KG1 (cell line): ENCODE measurements at places on chromosomes 4 and X.
A peak's percentile ranks its signal among the peaks of the same experiment; 100 is the strongest.

DNA sequence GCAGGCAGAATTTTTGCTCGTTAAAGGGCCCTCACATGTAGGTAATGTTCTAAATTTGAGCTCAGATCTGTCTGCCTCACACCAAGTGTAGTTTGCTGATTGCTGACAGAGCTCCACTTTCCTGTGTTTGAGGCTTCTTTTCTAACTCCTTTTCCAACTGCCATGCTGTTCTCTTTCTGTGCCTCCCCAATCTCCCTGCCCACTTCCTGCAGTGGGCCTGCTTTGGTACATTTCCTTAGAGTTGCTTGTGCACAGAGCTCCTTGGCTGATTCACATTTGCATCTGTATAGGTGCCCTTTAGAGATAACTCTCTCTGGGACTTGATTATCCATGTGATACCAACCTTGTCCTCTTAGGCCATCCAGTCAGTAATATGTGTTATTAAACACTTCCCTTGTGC lies 4.5 kb downstream of the MED28 start:
- no peak for DNase-seq

GRCh38 chr4:153592064-153592463 lies 92.0 kb upstream of the TLR2 start:
- no peak for DNase-seq

GRCh38 chrX:46208225-46208854 lies 336.9 kb downstream of the ZNF674 start:
- no peak for DNase-seq

GRCh38 chr4:82893942-82894341 lies 3.0 kb upstream of the SEC31A start:
- no peak for DNase-seq

DNA sequence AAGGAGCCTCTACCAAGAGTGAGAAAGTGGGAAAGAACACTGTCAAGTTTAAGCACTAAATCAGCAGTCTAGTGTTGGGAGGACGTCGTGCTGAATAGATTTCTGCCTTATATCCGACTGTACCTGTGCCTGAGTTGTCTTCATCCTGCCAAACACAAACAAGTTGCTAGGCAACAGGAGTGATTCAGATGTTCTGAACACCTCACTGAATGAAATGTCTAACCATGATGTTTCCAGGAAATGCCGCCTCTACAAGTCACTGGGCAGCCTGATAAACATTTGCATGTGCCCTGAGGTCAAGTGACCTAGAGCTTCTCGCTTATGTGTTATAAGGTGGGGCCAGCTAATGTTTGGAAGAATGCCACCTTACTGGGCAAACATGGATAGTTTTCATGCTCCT lies 37.9 kb downstream of the SGMS2 start:
- DNase-seq, result no peak

DNA sequence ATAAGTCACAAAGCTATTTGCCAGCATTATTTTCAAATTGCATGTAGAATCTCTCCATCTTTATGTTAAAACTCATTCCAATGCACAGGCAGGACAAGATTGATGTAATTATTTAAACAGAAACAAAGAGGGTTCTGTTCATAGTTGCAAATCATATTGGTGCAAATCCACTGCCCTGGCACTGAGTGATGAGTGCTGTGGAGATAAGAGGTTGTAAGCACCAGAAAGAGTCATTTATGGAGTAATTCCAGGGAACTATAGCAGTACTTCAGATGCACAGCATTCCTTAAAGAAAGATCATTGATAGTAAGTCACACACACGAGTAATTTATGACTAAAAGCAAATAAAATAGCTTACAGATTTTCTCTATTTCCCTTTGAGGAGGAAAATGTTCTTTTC lies 337.7 kb upstream of the CTSO start:
- no peak for DNase-seq

DNA sequence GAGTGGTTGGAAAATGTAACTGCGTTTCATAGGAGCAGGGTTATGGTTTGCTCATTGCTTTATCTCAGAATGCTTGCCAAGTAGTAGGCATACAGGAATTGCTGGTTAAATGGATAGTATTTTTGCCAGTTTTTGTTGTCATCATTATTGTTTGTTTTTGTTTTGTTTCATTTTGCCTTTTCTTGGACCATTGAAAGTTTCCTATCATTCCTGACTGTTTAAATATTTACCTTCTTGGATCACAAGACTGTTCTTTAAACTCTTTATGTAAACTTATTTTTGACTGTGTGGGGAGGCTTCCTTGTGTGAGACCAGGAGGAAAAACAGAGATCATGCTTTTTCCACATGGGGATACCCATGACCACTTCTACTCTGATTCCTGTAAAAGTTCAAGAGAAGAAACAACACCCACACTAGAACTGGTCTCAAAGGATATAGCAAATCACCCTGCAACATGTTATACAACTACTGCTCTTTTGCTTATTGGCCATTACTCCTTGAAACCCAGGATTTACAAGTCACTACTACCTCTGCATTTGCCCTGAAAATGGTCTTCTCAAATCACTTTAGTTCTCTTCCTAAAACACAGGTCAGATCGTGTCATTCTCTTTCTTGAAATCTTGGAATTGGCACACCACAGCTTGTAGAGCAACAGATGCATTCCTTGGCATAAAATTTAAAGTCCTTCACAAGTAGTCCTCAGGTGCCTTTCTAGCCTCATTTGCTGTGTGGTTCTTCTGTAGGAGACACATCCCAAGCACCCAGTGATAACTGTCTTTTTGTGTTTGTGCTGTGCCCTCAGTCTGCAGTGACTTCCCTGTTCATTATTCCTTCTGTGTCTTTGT lies 51.3 kb downstream of the FNIP2 start:
- no peak for DNase-seq

DNA sequence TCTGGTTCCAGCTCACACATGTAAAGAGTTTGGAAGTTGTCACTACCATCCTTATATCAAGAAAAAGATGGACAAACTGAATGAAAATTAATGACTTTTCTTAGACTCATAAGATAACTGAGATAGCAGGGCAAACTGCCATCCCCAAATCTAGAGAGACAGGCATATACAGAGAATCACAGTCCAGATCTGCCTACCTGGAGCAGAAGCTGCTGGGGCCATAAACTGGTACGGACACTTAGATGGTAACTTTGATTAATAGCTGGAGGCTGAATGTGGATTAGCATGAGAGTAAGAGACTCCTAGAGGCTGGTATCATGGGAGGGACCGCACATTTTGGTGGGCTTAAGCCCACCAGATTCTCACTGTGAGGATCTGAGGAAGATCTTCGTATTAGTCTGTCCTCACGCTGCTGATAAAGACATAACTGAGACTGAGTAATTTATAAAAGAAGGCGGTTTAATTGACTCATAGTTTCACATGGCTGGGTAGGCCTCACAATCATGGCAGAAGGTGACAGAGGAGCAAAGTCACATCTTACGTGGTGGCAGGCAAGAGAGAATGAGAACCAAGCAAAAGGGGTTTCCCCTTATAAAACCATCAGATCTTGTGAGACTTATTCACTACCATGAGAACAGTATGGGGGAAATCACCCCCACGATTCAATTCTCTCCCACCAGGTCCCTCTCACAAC lies 10.8 kb upstream of the POLA1 start:
- no peak for DNase-seq

DNA sequence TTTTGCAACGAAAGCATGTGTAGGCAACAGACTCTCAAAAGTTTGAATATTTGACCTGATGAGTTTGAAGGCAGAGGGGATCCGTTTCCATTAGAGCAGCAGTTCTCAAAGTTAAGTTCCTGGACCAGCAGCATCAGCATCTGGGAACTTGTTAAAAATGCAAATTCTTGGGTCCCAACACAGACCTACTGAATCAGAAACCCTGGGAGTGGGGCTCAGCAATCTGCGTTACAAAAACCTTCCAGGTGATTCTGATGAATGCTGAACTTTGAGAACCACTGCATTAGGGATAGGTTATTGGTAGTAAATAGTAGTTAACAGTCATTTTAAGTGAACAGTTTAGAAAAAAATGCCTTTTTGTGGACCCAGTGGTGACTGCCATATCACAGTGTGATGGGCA lies 98.8 kb downstream of the PDE5A start:
- no peak for DNase-seq

- DNase-seq, result no peak
Measured at GRCh38 chrX:30304866-30305265, 4.3 kb downstream of the NR0B1 start.

GRCh38 chr4:182835006-182835740 lies 82.0 kb downstream of the DCTD start:
- no peak for DNase-seq

- no peak for DNase-seq
Measured at GRCh38 chr4:53141308-53141707, 224.6 kb downstream of the SCFD2 start.

- DNase-seq, result peak; percentile 18
Measured at GRCh38 chrX:67780694-67781109, 236.9 kb downstream of the AR start.

DNA sequence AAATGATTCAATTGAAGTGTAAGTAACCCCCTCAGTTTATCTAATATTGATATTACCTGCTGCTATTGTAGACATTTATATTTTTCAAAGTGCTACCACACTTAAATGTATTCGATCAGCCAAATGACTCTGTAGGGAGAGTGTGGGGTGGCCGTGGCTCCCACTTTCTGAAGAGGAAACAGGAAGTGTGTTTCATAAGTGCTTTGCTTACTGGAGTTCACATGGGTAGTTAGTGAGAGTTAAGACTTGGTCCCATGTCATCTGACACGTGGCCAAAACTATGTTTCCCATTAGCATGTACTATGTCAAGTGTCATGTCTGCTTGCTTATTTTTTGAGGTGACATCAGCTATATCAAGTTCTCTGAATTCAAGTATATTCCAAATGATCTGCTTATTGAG lies 308.1 kb upstream of the GATB start:
- no peak for DNase-seq

DNA sequence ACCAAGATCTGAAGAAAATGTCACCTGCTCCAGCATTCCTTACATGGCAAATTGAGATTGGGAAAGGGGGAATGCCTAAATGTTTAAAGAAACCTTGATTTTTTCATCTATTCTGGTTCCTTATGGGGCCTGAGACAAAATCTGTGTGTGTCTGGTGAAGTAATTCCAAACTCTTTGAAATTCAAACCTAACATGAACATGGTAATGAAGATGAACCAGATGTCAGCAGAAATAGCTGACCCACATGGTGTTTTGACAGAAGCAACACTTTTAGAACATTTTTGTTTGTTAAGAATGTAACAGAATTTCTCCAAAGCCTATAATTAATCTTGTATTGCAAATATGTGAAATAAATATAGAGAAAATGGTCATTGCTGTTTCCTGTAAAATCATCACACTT lies 133.0 kb downstream of the PARM1 start:
- no peak for DNase-seq

- DNase-seq, result no peak
Measured at GRCh38 chr4:22500831-22501714, 14.8 kb downstream of the ADGRA3 start.

DNA sequence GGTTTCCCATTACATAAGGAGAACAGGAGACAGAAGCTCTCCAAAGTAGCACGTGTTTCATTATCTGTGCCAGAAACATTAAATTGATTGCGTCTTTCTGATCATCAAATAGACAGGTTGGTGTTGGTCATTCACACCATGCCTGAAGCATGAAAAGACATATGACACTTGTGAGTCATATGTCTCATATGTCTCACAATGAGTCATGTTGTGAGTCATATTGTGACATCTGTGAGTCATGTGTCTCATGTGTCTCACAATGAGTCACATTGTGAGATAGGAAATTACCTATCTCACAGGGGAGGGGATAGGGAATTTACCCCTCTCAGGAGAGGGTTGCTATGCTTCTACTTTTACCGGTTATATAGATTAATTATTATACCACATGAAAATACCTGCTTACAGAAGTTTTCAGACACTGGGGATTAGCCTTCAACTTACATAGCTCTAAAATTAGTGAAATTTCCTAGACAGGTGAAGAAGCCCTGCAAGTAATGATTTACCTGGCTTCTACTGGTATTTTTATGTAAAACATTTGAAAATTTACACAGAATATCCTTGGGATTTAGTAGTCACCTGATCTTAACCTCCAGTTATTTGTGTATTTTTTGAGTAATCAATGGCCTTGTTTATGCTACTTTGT lies 80.8 kb downstream of the NPFFR2 start:
- no peak for DNase-seq

DNA sequence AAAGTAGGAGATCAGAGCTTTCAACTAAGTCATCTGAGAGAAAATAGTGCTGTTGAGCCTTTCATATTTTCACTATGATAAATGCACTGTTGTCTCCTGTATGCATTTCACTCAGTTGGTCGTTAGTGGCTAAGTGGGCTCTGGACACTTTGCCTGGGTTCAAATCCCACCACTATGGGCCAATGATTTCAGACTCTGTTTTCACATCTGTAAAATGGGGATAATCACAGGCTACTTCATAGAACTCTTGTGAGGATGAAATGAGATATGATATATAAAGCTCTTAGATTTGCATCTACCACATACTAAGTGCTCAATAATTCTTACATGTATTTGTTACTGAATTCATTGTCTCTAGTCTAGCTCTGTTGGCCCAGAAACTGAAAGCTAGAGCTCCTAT lies 16.8 kb downstream of the LNX1 start:
- no peak for DNase-seq

DNA sequence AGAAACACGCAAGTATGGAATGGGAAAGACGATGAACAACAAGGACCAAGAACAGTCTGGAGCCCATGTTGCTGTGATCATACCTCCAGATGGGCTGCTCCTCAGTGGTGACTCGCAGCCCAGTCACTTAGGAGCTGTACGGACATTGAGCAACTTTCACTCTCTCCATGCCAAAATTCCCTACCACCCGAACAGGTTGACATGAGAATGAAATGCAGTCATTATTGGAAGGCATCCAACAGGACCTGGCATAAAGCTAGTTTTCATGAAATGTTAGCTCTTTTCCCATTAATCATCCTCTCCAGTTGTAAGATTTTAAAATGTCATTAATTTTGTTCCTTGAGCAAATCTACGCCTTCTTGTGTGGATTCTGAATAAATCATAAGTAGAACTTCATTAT lies 82.7 kb upstream of the GPM6B start:
- DNase-seq, result no peak

- no peak for DNase-seq
Measured at GRCh38 chrX:65406532-65406931, 128.1 kb downstream of the LAS1L start.

GRCh38 chr4:3267576-3268394 lies 18.8 kb downstream of the MSANTD1 start:
- no peak for DNase-seq

GRCh38 chr4:10677796-10678497 lies 6.6 kb downstream of the CLNK start:
- no peak for DNase-seq

GRCh38 chrX:133745349-133745748 lies 240.0 kb downstream of the GPC3 start:
- DNase-seq, result no peak

DNA sequence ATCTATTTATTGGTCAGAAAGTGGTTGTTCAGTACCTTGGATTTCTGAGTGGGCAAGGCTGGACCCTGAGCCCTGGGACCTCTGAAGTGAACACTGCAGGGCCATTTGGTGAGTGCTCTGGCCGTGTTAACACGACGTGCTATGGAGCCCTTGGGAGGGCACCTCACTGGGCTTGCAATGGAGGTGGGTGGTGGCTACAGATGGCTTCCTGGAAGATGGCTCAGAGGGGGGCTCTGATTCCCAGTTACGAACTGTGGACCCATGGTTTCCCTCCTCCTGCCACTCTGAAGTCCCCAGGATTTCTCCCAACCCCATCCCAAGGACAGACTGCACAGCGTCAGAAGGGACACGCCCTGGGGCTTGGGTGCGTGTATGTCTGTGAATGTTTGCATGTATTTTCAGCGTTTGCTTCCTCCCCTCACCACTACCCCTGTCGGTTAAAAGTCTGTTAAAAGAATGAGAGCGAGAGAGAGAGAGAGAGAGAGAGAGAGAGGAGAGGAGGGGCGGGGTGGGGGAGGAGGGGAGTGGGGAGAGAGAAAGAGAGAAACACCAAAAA lies 3.7 kb upstream of the RHOH start:
- DNase-seq, result peak; percentile 72

GRCh38 chrX:48700951-48701653 lies 4.6 kb downstream of the SUV39H1 start:
- DNase-seq, result no peak
